ENCODE measurements at places on chromosomes 2 and 18.

DNA sequence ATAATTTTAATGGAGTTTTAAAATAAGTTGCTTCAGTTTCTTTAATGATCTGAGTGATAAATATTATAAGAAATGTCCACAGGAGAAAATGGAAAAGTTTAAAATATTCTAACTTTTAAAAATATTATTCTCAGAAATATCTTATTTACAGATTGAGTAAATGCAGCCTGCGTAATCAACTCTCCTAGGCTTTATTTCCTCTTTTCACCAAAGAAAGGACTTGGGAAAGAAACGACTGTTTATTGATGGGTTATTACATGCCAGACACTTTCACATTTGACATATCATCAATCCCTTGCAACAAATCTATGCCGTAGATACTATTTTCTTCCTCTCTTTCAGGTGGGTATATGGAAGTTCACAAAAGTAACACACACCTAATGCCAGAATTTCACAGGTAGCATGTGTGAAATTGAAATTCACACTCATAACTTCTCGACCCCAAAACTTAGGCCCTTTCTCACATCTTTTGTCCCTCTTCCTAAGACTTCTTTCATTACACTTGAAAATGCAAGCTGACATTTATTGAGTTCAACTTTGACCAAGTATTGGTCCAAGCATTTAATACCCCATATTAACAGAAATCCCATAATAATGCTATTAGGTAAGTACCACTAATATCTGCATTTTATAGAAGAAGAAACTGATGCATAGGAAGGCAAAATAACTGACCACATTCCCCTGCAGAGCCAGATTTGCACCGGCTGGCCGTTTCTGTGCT is 49.2 kb downstream of the MYOM1 start:
- DNase-seq, result no peak

- no peak for DNase-seq
These were observed 43.5 kb downstream of the MFSD6 start for GRCh38 chr2:190451561-190452176.

- no peak for DNase-seq
These were observed 198.9 kb downstream of the ACKR3 start for GRCh38 chr2:236768393-236769140.

- no peak for DNase-seq
These were observed 33.5 kb upstream of the ZEB2 start for GRCh38 chr2:144553379-144553778.

DNA sequence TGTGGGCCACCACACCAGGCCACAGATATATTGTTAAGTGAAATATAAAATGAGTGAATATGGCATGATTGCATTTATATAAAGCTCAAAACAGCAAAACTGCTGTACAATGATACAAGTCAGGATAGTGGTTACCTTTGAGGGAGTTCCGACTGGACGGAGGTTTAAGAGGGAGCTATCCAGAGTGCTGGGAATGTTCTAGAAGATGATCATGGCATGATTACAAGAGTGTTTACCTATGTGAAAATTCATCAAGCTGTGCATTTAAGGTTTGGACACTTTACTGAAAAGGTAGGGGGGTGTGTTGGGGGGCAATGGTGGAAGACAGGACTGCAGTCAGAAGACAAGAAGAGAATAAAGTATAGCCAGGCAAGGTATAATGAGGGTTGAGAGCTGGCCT is 201.4 kb downstream of the ZBTB7C start:
- DNase-seq, result no peak

GRCh38 chr2:220166616-220167015 is 539.2 kb downstream of the SLC4A3 start:
- no peak for DNase-seq
